CD4-positive, alpha-beta T cell treated with Interleukin-21 for 1 hour (primary cell): ENCODE measurements at places on chromosomes 1 and 21.

DNA sequence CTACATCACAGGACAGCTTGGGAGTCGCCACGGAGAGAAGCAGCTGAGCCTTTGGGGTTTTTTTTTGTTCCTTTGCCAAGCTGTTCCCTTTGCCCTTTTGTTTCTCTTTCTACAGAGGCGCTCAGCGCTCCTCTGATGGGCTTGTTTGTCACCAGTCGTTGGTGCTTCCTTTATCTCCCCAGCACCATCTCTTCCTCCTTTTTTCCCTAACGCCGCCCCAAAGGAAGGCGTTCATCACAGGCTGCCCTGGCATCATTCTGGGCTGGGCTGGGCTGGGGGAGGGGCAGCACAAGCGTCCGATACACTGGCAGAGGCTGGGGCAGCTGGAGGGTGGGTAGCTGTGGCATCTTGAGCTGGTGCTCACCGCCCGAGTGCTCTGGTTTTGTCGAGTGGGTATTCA lies 10.5 kb downstream of the IGSF21 start:
- DNase-seq: no peak

DNA sequence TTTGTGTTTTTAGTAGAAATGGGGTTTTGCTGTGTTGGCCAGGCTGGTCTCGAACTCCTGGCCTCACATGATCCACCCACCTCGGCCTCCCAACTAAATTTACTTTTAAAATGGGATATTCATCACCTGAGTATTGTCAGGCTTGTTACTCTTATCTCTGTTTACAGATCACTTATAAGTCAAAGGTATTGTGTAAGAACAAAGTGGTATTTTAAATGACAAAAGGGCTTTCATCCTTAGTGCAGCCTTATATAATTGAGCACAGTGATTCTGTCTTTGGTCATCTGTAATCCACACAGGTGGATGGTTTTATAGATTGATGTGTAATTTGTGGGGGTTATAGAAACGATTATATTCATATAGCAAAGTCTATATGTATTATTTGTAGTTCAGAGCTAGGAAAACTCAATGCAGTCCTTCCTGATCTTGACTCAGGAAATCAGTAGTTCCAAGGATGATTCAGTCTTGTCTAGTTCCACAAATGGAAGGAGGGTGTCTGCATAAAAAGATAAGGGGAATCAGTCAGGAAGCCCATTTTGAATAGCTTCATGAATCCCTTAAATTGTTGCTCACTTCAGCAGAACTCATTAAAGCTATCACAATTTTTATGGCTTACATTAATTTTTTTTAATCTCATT lies 34.6 kb downstream of the STXBP3 start:
- DNase-seq: no peak

- peak; percentile 38 for DNase-seq
Observed at GRCh38 chr1:28112388-28113241, 24.2 kb upstream of the EYA3 start.

DNA sequence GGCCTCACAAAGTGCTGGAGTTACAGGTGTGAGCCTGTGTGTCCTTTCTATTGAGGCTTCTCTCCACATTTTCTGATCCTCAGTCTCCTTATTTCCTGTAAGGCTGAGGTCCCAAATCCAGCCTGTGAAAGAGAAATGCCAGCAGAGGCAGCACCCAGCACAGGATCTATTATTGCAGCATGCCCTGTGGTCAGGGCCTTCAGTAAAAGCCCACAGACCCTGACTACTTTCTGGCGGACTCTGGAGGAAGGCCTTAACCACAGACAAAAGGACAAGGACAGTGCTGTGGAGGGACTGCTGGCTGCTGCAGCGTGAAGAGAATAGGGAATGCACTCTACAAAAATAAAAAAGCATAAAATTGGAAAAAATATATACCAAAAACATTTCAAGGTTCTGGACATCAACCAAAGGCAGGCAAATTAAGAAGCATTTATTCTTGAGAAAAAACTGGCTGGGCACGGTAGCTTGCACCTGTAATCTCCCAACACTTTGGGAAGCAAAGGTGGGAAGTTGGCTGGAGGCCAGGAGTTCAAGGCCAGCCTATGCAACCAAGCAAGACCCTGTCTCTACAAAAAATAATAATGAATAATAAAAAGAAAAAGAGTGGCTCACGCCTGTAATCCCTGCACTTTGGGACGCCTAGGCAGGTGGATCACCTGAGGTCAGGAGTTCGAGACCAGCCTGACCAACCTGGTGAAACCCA lies 9.4 kb upstream of the PGD start:
- no peak for DNase-seq

DNA sequence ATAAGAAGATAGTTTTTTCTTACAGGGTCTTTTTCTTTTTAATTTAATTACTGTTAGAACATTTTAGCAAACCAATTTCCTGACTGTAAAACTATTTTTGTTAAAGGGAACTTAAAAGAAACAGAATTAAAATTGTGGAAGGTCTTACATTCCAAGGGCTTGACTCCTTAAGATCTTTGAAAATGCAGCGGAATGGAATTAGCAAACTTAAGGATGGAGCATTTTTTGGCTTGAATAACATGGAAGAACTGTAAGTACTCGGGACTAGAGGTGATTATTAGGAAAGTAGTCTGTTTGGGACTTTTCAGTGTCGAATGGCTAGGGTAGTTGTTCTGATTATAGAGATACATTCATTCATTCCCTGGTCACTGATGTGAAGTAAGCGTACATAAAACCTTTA lies 21.5 kb downstream of the LRIG2 start:
- DNase-seq: no peak
